Psoas muscle (tissue), 8 donors: ENCODE measurements at places on chromosomes 16 and 17.
A peak's percentile ranks its signal among the peaks of the same experiment; 100 is the strongest.

DNA sequence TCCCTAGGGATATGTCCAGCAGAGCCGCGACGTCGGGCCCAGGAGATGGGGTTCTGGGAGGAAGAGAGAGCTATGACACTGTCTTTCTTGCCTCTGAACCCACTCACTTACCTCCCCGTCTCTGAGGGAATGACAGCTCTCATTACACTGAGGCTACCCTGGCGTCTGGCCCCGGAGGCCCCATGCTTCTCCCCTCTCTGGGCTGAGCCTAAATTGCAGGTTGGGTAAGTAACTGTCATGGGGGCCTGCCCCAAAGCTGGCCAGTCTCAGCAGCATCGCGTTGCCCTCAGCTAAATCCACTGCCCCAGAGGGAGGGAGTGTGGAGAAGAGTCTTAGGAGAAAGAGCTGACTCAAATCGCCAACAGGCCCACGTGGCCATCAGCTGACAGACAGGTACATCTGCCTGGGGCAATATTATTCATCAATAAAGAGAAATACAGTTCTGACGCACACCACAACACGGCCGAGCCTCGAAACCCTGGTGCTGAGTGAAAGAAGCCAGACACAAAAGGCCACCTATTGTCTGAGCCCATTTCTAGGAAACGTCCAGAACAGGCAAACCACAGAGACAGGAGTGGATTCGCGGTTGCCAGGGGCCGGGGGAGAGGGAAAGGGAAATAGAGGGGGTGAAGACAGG is 156.4 kb downstream of the C16orf95 start:
- DNase-seq = no peak

GRCh38 chr17:15442311-15443180 is 24.9 kb downstream of the CDRT4 start:
- no peak for DNase-seq

DNA sequence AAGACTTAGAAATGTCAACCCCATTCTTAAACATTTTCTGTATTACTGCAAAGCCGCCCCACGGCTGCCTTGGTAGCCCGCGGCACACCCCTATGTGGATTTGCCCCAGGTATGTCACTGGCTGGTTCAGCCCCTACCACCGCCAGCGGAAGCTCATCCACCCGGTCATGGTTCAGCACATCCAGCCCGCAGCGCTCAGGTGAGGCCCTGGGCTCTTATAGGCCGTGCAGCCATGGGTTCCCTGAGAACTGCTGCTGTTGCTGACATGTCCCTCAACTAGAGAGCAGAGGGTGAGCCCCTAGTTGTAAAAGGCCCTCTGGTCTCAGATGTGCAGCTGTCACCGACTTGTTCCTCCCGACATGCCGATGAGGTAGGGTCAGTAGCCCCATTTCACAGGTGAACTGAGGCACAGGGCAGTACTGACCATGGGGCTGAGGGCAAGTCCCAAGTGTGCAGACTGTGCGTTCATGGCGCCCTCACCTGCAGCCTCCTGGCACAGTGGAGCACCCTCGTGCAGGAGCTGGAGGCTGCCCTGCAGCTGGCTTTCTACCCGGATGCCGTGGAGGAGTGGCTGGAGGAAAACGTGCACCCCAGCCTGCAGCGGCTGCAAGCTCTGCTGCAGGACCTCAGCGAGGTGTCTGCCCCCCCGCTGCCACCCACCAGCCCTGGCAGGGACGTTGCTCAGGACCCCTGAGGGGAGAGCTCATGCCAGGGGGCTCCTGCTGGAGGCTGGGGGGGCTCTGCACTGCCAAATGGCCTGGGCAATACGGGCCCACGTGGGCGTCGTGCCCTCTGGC is 8.7 kb downstream of the CYBC1 start:
- no peak for DNase-seq

- no peak for DNase-seq
These were observed 2.8 kb upstream of the RPS15A start for GRCh38 chr16:18792836-18793433.

- DNase-seq = no peak
These were observed 80.5 kb downstream of the SNX11 start for GRCh38 chr17:48187872-48188608.

GRCh38 chr17:50055426-50056216 is at the start of gene ITGA3:
Gene ITGA3, plus strand, starts transcription at chr17:50056110. Its CDS starts 330 bp downstream, at chr17:50056440.
- peak; percentile 82 for DNase-seq

GRCh38 chr17:57356153-57356718 is 99.9 kb downstream of the MSI2 start:
- no peak for DNase-seq

GRCh38 chr16:27198451-27199234 is 4.7 kb upstream of the KDM8 start:
- DNase-seq = no peak

- no peak for DNase-seq
These were observed 8.1 kb downstream of the MEIOB start for GRCh38 chr16:1863681-1864460.

DNA sequence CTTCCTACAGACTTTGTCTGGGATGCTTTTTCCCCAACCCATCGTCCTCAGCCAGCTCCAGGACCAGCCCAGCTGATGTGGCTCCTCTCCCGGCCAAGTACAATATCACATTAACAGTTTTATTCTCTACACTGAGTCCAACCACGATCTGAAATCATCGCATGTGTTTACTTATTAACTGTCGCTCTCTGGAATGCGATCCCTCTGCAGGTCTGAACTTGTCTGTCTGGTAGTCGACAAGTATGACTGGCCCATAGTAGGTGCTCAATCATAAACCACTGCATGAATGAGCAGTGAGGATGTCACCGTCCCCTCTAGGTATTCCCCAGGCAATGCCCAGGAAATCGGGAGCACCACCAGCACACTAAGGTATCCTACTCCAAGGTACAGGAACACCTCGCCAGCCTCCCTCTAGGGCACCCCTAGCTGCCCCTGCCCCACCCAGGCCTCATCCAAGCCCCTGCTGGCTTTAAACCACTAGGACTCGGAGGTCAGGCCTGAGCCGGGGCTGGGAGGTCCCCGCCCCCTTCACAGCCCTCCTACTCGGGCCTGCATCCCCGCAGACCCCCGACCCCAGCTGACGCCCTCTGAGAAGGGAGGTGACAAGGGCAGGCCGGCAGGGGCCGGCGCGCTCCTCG is 27.7 kb downstream of the RTN4RL1 start:
- DNase-seq = no peak

GRCh38 chr17:46742565-46743270 is 75.8 kb downstream of the WNT3 start:
- DNase-seq = no peak

- no peak for DNase-seq
These were observed 2.2 kb upstream of the PHLPP2 start for GRCh38 chr16:71726476-71727315.

- peak; percentile 88 for DNase-seq
These were observed 23.1 kb upstream of the BAHCC1 start for GRCh38 chr17:81371910-81372760.

DNA sequence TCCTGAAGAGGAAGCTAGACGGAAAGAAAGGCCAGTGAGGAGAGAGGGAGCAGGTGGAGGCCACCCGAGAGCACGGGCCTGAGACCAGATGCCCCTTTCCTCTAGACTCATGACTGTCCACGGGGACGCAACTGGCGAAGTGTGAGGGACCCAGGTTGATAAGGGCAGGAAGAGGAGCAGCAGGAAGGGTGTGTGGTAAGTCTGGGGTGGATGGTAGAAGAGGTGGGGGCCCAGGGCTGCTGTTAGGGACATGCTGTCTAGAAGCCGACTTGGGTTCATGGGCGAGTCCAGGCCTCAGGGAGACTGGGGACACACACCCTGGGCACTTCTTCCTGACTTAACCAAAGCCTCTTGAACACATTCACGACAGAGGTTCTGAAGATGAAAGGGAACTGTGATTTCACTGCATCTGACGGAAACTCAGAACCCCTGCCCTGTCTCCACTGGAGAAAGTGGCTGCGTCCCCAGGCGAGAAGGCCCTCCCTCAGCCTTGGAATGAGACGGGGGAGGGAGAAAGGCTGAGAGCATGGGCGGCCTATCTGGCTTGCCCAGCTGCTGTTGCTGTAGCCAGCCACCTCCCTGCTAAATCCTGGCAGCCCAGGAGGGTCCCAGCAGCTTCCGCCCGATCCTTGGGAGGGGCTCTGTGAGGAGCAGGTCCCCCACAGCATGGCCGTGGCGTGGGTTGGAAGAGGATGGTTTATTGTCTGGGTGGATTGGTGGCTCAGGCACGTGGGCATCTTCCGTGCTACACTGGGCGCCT is 6.0 kb downstream of the HIC1 start:
- peak; percentile 72 for DNase-seq

DNA sequence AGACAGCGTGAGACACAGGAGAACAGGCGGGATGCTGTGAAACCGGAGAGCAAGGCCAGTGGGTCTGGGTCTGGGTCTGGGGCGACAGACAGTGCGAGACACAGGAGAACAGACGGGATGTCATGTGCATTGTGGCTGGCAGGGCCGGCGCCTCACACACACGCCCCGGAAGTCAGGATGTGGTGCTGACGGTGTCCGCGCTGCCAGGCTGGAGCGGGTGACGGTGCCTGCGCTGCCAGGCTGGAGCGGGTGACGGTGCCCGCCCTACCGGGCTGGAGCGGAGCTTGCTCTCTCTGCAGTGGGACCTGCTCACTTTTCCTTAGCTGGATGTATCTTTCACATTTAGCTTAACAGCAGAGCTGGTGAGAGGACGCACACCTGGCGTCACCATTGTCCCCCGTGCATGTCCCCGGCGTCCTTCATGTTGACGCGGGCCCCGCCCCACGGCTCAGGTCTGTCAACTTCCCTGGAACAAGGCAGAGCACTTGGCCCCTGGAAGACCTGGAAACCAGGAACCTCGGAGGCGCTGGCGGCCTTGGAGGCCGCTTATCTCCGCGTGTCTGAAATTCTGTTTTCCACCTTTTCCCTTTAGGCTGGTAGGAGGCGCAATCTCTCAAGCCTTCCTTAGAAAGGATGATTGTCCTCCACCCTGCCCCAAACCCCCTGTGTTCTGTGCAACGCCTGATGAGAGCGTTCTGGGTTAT is 43.0 kb upstream of the ZNF750 start:
- DNase-seq = no peak

DNA sequence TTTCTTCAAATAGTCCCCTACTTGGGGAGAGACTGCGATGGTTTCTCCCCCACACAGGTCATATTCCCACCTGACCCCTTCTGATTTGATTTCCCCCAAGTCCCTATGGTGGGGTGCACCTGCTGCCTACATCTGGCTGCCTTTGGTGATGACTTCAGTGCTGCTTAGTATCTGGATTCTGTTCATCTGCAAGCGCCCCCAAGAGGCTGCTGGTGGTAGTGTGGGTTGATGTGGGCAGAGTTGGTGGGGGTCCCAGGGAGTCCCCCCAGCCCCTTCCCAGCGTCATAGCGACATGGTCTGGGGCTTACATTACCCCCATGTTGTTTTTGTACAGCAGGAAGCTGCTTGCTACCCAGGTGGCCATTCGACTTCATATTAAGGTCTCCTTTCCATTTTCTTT is 99.2 kb downstream of the NTN1 start:
- no peak for DNase-seq

- DNase-seq = no peak
These were observed 163.8 kb upstream of the GSE1 start for GRCh38 chr16:85449191-85449884.
